GM12878 (cell line): ENCODE measurements at places on chromosomes 3 and 15. TPM values are rescaled to one million over a fixed set of nuclear protein-coding genes. Genes with fewer than 3 reads are reported as not detected.

DNA sequence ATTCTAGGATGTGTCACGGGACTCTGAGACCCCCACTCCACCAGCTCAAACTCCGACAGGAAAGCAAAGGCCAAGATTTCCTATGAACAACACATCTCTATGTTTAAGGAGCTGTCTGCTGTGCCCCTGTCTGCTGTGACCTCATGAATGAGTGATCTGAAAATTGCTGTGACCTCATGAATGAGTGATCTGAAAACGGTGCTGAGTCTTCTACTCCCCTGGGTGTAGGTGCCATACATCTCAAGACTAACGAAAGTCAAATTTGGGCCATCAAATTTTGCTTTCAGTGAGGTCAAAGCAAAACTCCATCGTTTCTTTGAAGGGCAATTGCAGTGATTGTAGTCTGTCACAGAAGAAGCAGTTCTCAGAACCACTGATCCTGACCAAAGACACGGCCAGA lies 24.4 kb downstream of the IL5RA start:
- H3K4me1 ChIP-seq: peaks cover 39% of the 10 kb centered on the region
- DNase-seq: no peak
- no peak overlapping the region for H3K4me3 ChIP-seq
- H3K27me3 ChIP-seq: no peaks in the 10 kb centered on the region
- no peak overlapping the region for H3K27ac ChIP-seq

GRCh38 chr3:40309925-40310695 lies 603 bp downstream of the EIF1B start:
- no peaks in the 10 kb centered on the region for H3K4me1 ChIP-seq
- DNase-seq: no peak
- peak overlapping the region; percentile 90 for H3K4me3 ChIP-seq
- H3K27ac ChIP-seq: peak overlapping the region; percentile 90

- no peak for DNase-seq
- peaks cover 29% of the 10 kb centered on the region for H3K36me3 ChIP-seq
- no peaks in the 10 kb centered on the region for H3K27me3 ChIP-seq
- no peak overlapping the region for H3K4me3 ChIP-seq
- no peaks in the 10 kb centered on the region for H3K4me1 ChIP-seq
- H3K27ac ChIP-seq: no peak overlapping the region
Measured at GRCh38 chr15:101056366-101057334, 137.5 kb downstream of the LRRK1 start.

GRCh38 chr3:120182613-120183511 lies 88.6 kb upstream of the GSK3B start:
- H3K27me3 ChIP-seq: no peaks in the 10 kb centered on the region
- DNase-seq: no peak
- H3K27ac ChIP-seq: no peak overlapping the region
- H3K4me3 ChIP-seq: no peak overlapping the region
- H3K4me1 ChIP-seq: no peaks in the 10 kb centered on the region

DNA sequence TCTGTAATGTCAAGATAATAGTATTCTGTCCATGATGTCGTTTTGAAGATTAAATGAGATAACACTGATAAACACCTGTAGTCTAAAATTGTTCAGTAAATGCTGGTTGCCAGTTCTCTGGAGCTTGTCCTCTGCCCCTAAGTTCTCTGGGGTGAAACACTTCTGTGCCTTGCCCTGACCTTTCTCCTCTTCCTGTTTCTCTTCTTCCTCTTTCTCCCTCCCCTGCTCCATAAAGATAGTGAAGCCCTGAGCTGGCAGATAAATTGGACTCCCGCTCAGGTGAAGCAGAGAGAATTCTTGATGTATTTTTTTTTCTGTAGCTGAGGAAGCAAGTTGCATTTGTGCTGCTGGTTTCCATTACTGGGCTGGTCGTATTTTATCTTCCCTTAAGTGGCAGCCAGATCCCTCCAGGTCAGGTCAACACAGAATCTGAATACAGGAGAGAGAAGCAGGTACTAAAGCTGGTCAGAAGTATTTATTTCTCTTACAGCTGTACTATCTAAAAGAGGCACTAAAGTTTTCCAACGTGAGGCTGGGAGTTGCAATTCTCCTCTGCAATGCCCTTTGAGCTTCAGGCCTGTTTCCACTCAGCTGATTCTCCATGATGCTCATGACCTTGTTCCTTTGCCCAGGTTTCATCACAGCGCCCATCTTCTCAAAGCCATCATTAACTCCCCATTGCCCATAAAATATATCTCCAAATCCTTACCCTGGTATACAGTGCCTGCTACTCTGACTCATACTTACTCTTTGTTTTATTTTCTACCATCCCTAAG lies 319.3 kb upstream of the CFAP20DC start:
- H3K36me3 ChIP-seq: no peaks in the 10 kb centered on the region
- no peaks in the 10 kb centered on the region for H3K4me1 ChIP-seq
- no peaks in the 10 kb centered on the region for H3K27me3 ChIP-seq
- no peak overlapping the region for H3K27ac ChIP-seq
- H3K4me3 ChIP-seq: no peak overlapping the region

GRCh38 chr3:182603501-182603900 lies 189.8 kb upstream of the ATP11B start:
- DNase-seq: no peak
- H3K4me3 ChIP-seq: no peak overlapping the region
- no peaks in the 10 kb centered on the region for H3K27me3 ChIP-seq
- H3K36me3 ChIP-seq: no peaks in the 10 kb centered on the region
- no peak overlapping the region for H3K27ac ChIP-seq

GRCh38 chr15:52109559-52110451 lies 2.8 kb downstream of the BCL2L10 start:
- peak; percentile 88 for DNase-seq
- no peaks in the 10 kb centered on the region for H3K27me3 ChIP-seq
- no peaks in the 10 kb centered on the region for H3K36me3 ChIP-seq
- peaks cover 60% of the 10 kb centered on the region for H3K4me1 ChIP-seq

DNA sequence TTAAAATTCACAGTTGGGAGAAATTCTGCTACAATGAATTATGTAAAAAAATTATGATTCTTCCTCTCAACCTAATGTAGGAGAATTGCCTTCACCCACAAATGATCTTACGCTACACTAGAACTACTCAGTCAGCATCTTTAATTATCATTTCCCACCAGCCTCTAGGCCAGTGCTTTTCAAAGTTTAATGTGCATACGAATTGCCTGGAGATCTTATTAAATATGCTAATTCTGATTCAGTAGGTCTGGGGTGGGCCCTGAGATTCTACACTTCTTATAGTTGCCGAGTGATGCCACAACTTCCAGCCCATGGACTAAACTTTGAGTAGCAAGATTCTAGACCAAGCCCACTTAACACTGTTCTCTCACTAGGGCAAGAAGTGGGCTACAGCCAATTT lies 236.9 kb upstream of the ICE2 start:
- no peak for DNase-seq
- no peaks in the 10 kb centered on the region for H3K36me3 ChIP-seq
- no peak overlapping the region for H3K4me3 ChIP-seq
- no peaks in the 10 kb centered on the region for H3K27me3 ChIP-seq
- H3K4me1 ChIP-seq: peaks cover 19% of the 10 kb centered on the region

Gene CILP
- 0.05 TPM in 1 of 2 replicates, not detected in the other for total RNA-seq

Gene EHHADH
- 6.8 and 7.7 TPM in 2 replicates for total RNA-seq

Gene FBXO45
- total RNA-seq: 14.5 and 15.0 TPM in 2 replicates
